ENCODE measurements at places on chromosomes 3 and 15.
A peak's percentile ranks its signal among the peaks of the same experiment; 100 is the strongest.

DNA sequence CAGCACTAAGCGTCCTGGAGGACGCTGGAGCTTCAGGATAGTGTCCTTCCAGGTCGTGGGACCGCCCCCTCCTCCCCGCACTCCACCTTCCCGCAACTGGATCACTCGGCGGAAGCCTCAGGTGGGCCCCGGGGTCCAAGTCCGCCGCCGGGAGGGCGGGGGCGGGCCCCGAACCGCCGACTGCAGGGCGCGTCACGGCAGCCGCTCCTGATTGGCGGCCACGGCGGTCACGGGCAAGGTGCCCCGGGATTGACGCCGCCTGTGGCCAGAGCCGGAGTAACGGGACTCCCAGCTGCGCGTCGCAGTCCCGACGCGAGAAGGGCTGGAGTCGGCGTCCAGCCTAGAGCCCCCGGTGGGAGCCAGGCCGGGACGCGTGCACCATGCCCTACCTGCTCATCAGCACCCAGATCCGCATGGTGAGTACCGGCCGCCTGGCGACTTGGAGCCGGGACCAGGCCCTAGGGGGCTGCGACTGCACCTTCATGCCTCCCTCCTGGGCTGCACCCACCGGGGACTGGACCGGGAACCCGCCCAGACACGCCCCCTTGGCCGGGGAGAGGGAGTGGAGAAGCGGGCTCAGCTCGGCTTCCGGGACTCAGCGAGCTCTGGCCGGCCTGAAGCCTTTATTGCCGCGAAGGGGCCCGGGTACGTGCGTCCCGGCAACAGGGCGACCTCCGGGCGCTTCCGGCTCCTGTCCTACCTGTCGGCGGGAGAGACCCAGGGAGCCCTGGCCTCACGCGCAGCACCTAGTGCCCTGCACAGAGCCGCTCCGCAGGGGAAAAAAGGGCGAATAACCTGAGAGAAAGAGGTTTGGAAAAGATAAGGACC lies at the start of gene GCHFR:
Gene GCHFR, plus strand, starts transcription at position 268 of the 828 bp plus-strand sequence. Its CDS starts 113 bp downstream, at position 381.
- no peak for DNase-seq

- DNase-seq, result no peak
Measured at GRCh38 chr3:196220587-196220986, 4.3 kb downstream of the SLC51A start.

GRCh38 chr3:13332740-13333139 lies 87.4 kb downstream of the NUP210 start:
- DNase-seq, result peak; percentile 16

DNA sequence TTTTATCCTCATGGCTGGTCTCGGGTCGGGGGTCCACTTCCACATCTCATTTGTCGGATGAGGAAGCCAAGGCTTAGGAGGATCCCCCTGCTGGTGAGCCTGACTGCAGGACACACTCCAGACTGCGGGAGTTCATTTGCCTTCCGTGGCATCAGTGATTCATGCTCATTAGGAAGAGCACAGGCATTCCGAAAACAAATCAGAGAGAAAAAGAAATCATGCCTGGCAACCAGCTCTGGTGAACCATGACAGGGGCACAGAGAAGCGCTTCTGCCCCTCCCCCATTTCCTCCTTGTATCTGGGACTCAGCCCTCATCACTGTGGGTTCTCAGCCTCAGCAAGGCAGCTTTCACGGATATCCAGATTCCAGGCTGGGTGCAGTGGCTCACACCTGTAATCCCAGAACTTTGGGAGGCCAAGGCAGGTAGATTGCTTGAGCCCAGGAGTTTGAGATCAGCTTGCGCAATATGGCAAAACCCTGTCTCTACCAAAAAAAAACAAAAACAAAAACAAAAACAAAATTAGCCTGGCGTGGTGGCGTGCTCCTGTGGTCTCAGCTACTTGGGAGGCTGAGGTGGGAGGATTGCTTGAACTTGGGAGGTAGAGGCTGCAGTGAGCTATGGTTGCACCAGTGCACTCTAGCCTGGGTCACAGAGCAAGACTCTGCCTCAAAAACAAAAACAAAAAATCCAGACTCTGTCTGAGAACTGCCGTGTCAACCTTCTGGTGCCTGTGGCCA lies 28.4 kb downstream of the IRAK2 start:
- DNase-seq, result no peak

GRCh38 chr3:171935261-171936123 lies 92.3 kb downstream of the TMEM212 start:
- DNase-seq, result no peak

- no peak for DNase-seq
Measured at GRCh38 chr15:56194035-56194434, 49.6 kb downstream of the RFX7 start.

DNA sequence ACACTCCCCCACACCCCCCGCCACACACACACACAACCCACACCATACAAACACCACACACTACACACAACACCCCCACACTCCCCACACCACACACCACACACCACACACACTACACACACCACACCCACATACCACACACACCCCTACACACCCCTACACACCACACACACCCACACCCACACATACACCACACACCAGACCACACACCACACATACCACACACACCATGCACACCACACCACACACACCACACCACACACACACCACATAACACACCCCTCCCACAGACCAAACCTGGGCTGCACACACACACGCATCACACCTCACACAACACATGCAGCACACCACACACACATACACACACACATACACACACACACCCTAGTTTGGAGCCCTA lies 1.8 kb upstream of the RASGRF1 start:
- DNase-seq, result no peak

- DNase-seq, result no peak
Measured at GRCh38 chr3:78970656-78971055, 797.1 kb downstream of the ROBO1 start.

GRCh38 chr3:180910823-180911222 lies 1.6 kb upstream of the FXR1 start:
- no peak for DNase-seq

- DNase-seq, result no peak
Measured at GRCh38 chr15:45128971-45129639, 574 bp downstream of the DUOXA1 start.

- DNase-seq, result no peak
Measured at GRCh38 chr15:74801311-74801997, 11.2 kb upstream of the LMAN1L start.

DNA sequence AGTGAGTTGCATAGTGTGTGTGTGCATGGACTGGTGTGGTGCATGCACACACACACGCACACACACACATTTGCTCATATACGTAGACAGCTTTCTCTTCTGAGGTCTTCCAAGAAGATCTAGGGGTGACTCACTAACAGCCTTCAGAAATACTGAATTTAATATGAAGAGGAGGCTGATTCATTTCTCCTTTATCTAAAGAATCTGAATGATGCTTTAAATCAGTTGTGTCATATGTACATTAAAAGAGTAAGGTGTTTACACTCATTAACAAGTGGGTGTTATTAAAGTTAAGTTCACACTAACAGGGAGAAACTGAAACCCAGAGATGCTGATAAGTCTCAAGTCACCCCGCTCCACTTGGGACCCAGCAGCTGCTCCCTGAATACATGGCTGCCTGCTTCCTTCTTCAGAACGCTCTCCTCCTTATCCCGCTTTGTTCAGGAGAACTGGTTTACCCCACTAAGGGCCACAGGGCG lies 22.0 kb downstream of the TMPRSS7 start:
- DNase-seq, result no peak

DNA sequence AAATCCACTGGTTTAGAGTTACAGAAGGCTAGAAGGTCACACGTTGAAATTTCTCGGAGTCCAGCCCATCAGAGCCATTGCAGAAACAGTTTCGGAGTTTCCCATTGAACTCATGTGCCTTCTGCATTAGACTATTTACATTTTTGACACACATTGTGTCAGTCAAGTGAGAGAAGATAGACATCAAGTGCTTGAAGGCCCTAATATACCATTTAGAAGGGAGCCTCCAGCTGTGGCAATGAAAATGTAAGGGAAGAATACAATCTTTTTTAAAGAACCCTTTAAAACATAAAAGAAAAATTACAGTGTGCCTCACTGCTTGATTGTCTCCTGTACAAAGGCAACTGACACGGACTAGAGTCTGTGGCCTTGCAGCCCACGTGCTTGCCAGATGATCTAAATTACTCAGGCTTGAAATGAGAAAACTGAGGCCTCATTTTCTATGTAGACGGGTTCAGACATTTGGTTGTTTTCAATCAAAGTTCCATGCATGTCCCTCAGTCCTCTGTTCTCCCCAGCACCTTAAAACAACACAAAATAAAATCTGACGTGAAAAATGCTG lies 650.5 kb downstream of the ROBO2 start:
- no peak for DNase-seq

DNA sequence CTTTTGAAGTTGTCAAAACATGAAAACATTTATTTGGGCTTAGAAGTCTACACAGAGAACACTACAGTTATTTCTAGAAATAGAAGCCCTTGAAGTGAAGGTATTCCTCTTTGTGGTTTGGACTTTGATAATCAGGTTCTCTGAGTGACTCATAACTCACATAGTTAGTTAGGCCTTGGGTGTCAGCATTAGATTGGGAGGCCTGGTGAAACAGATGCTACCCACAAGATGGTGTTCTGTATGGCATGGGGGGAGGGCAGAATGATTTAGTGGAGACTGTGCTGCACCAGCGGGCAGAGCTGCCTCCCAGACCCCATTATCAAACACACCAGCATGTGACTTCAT lies 108.9 kb upstream of the ETV5 start:
- DNase-seq, result no peak

- DNase-seq, result no peak
Measured at GRCh38 chr3:184474897-184475296, 86.7 kb upstream of the EPHB3 start.

- no peak for DNase-seq
Measured at GRCh38 chr3:58622892-58623291, 43.7 kb downstream of the FAM3D start.

DNA sequence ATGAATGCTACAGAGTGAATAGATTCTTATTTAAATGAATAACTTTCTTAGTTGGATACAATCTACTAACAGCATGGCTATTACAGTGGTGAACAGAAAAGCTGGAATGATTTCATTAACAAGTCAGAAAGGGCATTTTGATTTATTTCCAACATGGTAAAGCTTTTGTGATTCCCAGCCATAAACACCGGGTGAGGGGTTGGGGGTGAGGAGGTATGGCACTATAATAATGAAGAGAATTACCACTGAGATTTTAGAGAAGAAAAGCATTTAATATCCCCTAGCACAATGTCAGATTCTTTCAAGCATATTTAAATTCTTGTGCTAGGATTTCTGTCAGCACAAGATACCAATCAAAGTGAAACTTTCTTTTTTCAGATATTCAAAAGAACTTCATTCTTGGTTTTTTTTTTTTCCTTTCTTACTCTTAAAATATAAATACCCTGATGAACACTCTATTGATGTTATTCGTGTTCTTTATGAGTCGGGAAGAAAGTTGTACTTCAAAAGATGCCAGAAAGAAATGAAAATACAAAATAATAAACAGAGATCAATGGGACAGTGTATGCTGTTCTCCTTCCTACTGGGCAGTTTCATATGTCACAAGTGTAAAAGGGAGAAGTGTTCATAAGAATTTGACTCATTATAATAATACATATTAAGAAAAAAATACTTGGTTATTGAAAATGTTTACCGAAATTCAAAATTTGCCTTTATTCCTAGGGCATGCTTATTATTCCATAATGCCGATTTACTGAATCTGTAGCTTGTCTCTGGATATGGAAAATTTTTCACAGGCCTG lies 522.8 kb downstream of the CADM2 start:
- DNase-seq, result no peak

DNA sequence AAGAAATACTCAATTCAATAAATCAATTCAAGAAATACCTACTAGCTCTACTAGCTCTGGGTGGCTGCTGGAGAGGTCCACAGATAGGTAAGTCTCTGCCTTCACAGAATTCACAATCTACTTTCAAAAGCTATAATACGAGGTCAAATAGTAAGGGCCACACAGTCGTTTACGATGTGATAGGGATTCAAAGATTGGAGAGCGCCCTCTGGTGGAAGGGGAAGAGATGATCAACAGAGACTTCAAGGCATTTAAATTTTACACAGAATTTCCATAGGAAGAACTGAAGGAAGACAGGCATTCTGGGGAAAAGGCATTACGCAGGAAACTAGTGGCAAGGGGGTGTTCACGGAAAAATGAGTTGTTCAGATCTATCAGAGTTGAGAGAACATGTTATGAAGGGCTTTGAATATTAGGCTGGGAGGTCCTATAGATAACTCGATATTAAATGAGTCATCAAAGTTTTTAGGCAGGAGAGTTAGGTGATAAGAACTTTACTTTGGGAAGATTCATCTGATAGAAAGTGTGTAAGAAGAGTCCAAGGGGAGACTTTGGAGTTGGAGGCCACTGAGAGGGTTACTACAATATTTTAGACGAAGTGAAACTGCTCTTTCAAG lies 128.8 kb downstream of the FRMD5 start:
- peak; percentile 66 for DNase-seq
